ENCODE measurements at places on chromosomes 6 and 20.

DNA sequence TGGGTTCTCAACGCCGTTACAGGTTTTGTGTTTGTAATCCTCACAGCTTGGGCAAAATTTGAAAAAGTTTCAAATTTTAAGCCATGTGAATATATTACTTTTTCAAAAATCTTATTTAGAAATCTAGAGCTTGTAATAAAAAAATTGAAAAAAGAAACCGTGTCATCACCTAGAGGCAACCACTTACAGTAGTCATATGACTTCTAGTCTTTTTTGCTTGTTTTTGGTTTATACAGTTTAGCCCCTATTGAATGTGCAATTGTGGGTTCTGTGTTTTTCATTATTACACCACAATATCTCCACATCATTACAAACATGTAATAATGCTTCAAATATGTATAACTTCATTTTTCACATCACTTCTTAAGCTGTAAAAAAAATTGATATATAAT, 888 bp downstream of the DYNLRB1 start:
- no peak for DNase-seq

DNA sequence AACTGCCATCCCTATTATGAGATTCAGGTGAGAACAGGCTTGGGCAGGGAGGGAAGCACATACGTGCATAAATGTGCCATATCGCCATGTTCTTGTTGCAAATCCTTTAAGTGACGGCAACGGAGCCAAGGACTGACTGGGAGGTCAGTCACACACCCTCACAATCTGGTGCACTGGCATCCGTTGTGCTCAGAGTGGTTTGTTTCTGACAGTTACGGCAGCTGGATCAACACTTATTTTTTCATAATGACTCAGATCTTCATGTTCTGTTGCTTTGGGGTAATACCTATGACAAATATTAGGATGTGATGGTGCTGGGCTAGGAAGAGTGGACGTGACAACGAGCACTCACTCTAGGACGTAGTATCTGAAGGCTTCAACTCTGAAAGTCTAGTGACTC, 56.2 kb upstream of the PREP start:
- DNase-seq = no peak

DNA sequence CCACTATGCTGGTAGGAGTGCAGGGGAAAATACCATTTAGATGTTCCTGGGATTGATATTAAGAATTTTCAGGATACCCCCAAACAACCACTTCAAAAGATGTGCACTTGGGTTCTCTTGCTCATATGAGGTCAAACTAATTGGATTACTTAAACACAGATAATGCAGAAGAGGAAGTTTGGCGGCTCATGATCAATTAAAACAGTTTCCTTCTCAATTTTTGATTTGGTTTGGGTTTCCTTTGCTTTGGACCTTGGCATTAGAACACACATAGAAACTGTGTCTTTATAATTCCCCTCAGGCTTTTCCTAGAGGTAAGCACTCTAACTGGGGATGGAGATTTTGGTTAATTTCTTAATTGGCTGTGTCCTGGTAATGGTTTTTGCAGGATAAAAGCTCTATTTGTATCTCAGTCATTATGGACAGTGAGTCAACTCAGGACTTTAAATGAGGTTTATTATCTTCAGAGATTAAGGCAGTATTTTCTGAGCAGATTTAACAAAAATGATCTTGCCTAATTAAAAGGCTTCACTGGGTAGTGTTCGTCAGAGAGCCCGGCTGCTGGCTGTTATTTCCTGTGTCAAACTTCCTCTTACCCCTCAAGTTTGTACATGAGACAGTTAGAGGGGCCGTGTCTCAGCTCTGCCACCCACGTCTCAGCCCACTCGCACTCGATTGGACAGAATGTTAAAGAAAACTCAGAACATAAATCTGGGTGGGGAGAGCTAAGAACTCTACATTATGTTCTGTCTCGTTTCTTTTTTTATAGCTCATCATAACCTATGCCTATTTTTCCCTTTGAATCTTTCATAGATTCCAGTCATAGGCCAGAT, 50.3 kb upstream of the PREP start:
- DNase-seq = no peak

GRCh38 chr6:41538556-41539182, 7.5 kb upstream of the FOXP4 start:
- no peak for DNase-seq

DNA sequence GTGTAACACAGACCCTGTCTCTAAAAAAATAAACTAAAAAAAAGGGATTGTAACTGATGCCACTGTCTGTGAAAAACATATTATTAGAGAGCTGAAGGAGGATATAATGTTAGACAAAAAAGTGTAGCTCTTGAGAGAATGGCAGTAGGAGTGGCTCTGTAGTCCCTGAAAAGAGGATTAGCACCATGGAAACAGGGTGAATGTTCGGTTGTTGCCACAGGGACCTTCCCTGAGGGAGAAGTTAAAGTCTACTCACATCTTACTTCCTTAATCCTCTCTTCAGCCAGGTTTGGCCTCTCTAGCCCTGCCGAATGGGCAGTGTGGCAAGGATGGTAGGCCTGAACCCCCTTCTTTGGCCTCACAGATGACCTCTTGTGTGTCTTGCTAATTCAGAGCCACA, 12.1 kb downstream of the SCAND1 start:
- no peak for DNase-seq

Data from brain pericyte (primary cell).